ENCODE measurements at places on chromosomes 11 and 22.

DNA sequence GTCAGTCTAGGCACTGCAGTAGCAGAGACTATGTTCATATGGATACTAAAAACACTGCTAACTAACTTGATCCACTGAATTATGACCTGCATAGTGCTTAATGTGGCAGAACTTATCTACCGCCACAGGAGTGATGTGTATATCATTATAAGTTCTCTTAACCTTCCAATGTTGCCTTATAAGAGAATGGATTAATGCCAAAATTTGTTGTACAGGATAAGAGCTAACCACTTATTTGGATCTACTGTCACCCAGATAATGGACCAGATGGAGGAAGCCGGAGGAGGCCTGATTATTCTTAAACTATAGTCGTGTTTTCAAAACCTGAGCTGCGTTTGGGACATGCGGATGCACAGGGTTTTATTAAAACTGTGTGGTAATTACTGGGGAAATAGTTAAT, 1.9 kb upstream of the OR51B4 start:
- H3K27ac ChIP-seq = no peak overlapping the region
- no peak for DNase-seq
- H3K4me1 ChIP-seq = no peaks in the 10 kb centered on the region
- H3K27me3 ChIP-seq = no peaks in the 10 kb centered on the region

DNA sequence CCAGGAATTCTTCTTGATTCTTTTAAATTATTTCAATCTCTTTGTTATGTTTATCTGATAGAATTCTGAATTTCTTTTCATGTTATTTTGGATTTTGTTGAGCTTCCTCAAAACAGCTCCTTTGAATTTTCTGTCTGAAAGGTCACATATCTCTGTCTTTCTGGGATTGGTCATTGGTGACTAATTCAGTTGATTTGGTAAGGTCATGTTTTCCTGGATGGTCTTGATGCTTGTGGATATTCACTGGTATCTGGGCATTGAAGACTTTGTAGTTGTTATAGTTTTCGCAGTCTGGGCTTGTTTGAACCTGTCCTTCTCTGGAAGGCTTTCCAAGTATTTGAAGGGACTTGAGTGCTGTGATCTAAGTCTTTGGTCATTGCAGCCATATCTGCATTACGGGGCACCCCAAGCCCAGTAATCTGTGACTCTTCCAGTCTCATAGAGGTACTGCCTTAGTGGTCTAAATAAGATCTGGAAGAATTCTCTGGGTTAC, 18.9 kb upstream of the INSC start:
- H3K4me3 ChIP-seq = no peak overlapping the region
- peaks cover 5% of the 10 kb centered on the region for H3K27me3 ChIP-seq
- H3K4me1 ChIP-seq = no peaks in the 10 kb centered on the region
- H3K27ac ChIP-seq = no peak overlapping the region
- DNase-seq = no peak

DNA sequence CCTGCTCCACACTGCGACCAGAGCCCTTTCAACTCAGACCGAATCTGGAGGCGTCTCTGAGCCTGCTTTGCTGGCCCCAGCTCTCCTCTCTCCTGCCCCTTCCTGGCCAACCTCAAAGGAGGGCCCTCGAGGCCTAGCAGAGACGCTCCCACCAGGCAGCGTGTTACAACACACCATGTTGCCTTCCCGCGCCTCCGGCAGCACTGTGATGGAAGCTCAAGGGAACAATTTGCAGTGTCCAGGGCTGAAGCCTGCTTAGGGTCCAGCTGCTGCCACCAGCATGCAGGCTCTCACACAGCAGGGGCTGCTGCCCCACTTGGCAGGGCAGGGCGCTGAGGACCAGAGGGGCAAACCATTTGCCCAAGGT, 18.4 kb downstream of the LINC01488 start:
- peaks cover 4% of the 10 kb centered on the region for H3K36me3 ChIP-seq
- H3K4me3 ChIP-seq = no peak overlapping the region
- peaks cover 1% of the 10 kb centered on the region for H3K4me1 ChIP-seq

GRCh38 chr11:116175707-116176106, 597.1 kb downstream of the BUD13 start:
- H3K27ac ChIP-seq = peak overlapping the region; percentile 98
- H3K36me3 ChIP-seq = no peaks in the 10 kb centered on the region
- H3K27me3 ChIP-seq = peaks cover 6% of the 10 kb centered on the region
- peak overlapping the region; percentile 61 for H3K4me3 ChIP-seq
- peaks cover 57% of the 10 kb centered on the region for H3K4me1 ChIP-seq

DNA sequence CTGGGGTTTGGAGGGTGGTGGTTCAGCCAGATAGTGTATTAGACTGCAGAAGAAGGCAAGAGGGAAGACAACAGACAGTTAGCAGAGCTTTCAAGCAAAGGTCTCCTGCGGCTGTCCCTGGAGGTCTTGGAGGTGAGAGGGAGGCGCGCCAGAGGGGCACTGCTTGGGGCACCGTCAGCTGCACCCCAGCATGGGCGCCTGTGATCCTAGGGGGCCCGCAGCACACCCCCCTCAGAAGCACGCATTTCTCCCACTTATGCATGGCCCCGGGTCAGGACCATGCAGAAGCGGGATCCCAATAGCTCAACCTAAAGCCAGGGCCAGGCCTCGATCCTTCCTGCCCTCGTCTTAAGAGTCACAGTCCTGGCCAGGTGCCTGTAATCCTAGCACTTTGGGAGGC, 26.5 kb downstream of the FGF4 start:
- H3K27ac ChIP-seq = no peak overlapping the region
- peaks cover 9% of the 10 kb centered on the region for H3K4me1 ChIP-seq
- no peak for DNase-seq
- H3K27me3 ChIP-seq = peaks cover 9% of the 10 kb centered on the region
- H3K4me3 ChIP-seq = no peak overlapping the region
- no peaks in the 10 kb centered on the region for H3K36me3 ChIP-seq

DNA sequence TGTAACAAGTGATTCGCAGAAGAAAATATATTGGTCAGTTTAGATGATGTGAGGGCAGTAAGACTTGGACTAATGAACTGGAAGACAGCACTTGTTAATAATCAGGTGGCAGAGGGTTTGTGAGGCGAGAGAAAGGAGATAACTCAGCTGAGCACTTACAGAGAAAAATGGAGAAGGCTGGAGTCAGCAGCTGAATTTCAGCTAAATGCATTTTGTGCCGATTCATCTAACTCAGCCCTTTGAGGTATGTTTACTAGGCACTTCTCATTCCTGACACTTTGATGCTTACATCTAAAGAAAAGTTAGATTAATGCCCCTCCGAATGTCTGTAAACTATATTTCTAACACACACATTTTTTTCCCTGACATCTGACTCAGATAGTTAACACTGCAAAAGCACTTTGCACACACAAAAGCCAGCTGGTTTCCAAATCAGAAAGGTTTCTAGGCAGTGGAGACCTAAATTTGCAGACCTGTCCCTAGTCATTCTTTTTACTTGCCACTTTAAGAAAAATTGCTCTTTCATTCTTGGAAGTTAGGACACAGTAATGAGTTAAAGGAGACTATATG, 859.5 kb upstream of the CCDC90B start:
- peaks cover 2% of the 10 kb centered on the region for H3K4me1 ChIP-seq
- no peak overlapping the region for H3K4me3 ChIP-seq
- H3K36me3 ChIP-seq = no peaks in the 10 kb centered on the region
- no peak for DNase-seq
- no peaks in the 10 kb centered on the region for H3K27me3 ChIP-seq
- H3K27ac ChIP-seq = no peak overlapping the region
